Subcutaneous adipose tissue (tissue), 4 donors: ENCODE measurements at places on chromosomes 7 and 10. TPM values are rescaled to one million over a fixed set of nuclear protein-coding genes. Genes with fewer than 3 reads are reported as not detected.

FGFR2 gene
- total RNA-seq, result 15.4 TPM

SFTPA1 gene
- not detected for total RNA-seq

HOXA10 gene
- total RNA-seq, result 17.3 TPM

PLEKHS1 gene
- total RNA-seq, result not detected

TIAL1 gene
- 78.6 TPM for total RNA-seq

CALHM2 gene
- total RNA-seq, result 103 TPM

ZNF853 gene
- 4.6 TPM for total RNA-seq

ZPBP gene
- not detected for total RNA-seq

RAB18 gene
- 49.1 TPM for total RNA-seq

PPP1R3C gene
- 8.8 TPM for total RNA-seq

TYW1B gene
- 4.1 TPM for total RNA-seq

LOXL4 gene
- total RNA-seq, result 27.4 TPM

OR6V1 gene
- not detected for total RNA-seq
